ENCODE measurements at places on chromosomes 5 and 9.

GRCh38 chr5:64666078-64666477 lies 24.2 kb upstream of the SHISAL2B start:
- DNase-seq = no peak

GRCh38 chr5:142235870-142236672 lies 88.8 kb downstream of the SPRY4 start:
- DNase-seq = no peak

DNA sequence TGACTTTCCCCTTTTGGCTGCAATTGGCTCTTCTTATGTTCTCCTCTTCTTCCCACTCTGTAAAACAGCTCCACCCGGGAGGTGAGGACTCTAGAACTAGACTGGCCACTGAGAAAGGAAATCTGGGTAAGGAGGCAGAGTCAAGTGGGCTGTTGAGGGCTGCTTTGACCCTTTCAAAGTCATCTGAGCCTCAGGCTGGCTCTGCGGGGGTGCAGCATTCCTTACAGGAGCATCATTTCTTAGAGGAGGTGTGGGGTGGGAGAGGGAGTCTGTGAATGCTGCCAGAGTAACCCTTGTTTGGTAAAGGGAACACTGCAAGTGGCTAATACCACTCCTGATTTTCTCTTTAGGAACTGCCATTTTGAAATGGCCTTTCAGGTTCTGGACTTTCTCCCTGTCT lies 377.7 kb upstream of the SMARCA2 start:
- no peak for DNase-seq

DNA sequence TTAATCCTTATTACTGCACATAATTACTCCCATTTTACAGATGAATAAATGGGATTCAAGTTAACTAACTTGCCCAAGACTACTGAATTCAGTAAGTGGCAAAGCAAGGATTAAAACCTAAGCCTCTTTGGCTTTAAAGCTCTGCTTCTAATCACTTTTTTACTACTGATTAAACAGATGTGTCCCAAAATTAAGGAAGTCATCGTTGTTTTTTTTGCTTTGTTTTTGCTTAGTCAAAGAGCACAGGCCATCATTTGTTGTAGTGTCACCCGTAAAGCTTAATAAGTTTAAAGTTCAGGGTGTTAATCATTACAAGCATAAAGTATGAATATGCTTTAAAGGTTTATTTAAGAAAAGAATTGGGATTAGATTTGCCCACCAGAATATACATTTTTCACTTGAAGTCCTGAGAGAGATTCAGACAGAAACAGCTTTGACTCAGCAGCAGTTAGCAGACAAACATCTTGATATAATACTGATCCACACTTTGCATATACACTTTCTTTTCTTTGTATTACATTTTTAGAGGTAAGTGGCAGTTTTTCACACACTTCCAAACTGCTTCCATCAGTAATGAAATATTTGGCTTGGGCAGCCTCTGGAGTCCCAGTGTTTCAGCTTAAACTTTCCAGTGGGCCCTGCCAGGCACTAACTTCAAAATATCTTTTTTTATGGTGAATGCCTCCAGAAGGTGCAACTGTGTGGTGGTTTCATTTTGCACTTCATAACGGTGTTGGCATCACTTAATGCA lies 52.7 kb downstream of the PIK3R1 start:
- no peak for DNase-seq

DNA sequence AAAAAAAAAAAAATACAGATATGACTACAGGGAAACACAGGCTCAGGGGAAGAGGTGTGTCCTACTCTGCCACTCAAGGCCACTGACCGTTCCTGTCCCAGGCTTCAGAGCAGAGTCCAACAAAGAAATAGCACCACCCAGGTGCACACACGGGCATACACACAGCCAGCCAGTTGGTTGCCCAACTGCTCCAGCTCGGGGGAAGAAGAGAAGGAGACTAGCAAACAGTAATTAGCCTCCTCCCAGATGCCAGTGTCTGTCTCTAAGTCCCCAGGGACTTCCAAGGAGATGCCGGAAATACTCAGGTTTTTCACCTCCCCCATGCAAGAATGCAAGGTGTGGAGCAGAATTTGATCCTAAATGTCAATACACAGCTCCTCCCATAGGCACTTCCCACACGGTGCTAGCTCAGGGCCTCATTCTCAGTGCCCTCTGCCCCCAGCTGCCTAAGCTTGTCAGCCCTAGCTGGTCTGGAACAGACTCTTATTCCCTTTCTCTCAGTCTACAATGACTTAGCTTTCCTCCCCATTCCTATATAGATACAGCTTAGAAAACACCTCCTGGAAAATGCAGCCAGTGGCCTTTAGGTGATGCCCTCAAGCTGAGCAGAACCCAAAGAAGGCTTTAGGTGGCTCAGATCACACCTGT lies 1.7 kb downstream of the MYORG start:
- DNase-seq = no peak

DNA sequence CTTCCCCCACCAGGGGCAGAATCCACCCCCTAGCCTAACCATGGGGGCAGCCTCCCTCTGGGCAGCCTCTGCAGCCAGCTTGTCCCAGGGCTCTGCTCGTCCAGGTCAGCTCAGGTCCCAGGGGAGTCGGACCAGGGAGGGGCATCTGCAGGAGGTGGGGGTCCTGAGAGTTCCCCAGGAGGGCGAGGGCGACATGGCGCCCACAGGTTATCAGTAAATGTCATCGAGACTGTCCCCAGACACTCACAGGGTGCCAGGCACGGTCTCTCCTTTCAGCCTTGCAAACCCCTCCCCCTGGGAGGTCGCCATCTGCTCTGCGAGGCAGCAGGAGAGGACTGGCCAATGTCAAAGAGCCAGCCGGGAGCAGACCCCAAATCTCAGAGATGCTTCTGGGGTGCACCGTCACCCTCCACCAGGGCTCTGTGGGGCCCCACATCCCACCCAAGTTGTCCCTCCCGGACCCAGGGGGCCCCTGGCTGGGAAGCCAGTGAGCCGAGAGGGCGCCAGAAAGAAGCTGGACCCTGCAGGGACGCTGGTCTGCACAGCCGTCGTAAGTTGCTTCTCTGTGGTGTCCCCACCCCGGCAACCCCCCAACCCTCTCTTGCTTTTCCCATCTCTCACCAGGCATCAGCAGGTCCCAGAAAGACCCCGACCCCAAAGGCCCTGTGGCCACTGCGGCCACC lies 69.3 kb downstream of the NTNG2 start:
- DNase-seq = no peak

GRCh38 chr9:135743546-135744332 lies 41.8 kb downstream of the KCNT1 start:
- DNase-seq = no peak

- DNase-seq = no peak
Observed at GRCh38 chr5:31096238-31096865, 97.1 kb upstream of the CDH6 start.

GRCh38 chr9:89037346-89037745 lies 46.1 kb downstream of the S1PR3 start:
- no peak for DNase-seq

GRCh38 chr9:134335486-134336220 lies 9.4 kb downstream of the RXRA start:
- DNase-seq = no peak

DNA sequence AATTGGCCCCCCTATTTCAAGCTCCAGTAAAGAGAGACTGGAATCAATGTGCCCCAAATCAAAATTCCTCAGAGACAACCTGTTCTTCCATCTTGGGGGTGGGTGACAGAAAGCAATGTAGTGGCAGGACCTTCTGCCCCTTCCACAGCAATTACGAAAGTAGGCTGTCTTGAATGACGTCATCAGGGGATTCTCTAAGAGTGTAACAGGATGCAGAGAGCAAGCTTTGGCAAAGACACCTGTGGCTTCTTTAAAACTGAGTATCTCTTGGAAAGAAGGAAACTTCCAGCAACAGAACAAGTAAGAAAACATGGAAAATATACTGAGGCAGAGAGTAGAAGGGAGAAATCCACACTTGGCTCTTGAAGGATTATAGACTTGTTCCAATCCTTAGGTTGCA lies 247.6 kb upstream of the PDE4D start:
- no peak for DNase-seq

GRCh38 chr9:111178331-111179055 lies 140.2 kb upstream of the LPAR1 start:
- DNase-seq = no peak

DNA sequence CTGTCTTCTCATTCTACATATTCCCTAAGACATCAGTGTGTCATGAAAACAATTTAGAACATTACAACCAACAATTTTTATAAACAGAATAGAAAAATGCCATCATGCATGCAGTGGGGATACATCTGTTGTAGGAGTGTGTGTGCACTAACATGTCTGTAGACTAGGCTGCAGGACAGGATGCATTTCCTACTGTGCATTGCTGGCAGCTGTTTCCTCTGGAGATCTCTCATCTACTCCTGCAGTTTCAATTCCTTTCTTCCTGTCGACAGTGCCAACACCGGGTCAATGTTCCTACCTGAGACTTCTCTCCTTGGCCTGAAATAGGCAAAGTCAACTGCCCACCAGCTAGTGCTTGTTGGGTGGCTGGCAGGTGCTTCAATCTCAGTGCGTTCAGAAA lies 69.8 kb downstream of the ANKH start:
- no peak for DNase-seq

Data from activated CD4-positive, alpha-beta T cell treated with anti-CD3 and anti-CD28 coated beads, Interleukin-2, amount 50 U/mL, for 24 hours (primary cell).